ENCODE measurements at places on chromosomes 4 and X. TPM values are rescaled to one million over a fixed set of nuclear protein-coding genes. Genes with fewer than 3 reads are reported as not detected.

DNA sequence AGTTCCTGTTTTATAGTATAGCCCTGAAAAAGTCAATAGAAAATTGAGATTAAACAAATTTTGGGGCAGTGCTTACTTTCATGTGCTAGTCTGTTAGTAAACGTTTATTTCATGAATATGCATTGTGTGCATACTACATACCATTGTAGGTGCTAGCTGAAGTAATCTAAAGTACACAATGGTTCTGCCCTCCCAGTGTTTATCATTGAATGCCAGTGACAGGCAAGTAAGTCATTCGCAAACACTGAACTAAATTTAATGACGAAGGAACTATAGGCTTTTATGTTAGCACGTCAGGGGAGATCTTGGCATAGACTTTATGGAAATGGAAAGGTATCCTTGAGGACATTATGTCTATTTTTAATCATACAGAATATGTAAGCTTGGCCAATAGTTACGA, 426.9 kb upstream of the EPHA5 start:
- DNase-seq, result peak; percentile 5

- no peak for DNase-seq
These were observed 153.2 kb upstream of the RPL34 start for GRCh38 chr4:108466936-108467902.

GRCh38 chr4:10687526-10687925, 3.0 kb upstream of the CLNK start:
- no peak for DNase-seq

Gene ZXDA
- not detected for total RNA-seq

Gene METTL14
- total RNA-seq, result 18.3 TPM

DNA sequence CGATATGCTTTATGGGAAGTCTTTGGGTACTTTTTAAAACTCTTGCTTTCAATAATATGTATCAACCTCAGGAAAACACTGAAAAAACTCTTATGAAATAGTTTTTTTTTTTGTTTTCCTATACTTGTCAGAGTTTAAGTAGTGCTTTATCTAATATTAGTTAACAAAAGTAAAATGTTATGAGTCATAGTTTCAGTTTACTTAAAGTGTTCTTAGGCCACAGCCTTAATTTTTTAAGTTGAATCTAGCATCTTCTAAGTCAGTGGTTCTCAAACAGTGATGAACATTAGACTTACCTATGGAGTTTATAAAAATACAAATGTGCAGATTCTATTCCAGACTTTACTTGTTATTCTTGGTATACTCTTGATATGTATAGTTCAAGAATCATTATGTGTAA, 26.3 kb upstream of the ADGRL3 start:
- DNase-seq, result no peak

- no peak for DNase-seq
These were observed 2.0 kb downstream of the SMIM14 start for GRCh38 chr4:39636531-39637184.

Gene CFP
- total RNA-seq, result not detected

DNA sequence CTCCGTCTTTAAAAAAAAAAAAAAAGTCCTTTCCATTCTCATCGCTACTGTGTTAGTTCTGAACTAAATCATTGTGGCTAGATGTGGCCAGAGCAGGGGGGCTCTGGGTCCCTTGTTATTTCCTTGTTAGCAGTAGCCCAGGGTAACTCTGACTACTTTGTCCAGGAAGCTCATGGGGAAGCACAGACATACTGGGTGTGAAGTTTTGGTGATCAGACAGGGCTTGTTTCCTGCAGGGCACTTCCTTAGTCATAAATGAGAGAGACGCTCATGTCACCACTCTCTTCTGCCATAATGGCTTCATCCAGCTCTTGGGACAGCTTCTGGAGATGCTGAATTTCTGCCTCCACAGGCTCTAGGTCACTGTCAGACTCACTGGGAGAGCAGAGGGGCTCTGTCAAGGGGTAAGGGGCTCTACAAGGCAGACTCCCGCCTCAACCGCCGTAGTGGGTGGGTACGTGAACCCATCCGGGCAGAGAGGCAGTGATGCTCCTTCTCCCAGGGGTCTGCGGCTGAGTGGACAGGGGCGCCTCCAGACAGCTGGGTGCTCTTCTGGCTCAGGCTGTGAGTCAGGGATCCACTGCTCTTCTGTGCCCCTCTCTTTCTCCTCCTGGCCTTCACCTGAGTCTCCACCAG, 12.9 kb downstream of the STIM2 start:
- no peak for DNase-seq

Gene PDZD11
- 38.8 TPM for total RNA-seq

Gene IL21
- total RNA-seq, result not detected

Gene PRRG3
- total RNA-seq, result 0.20 TPM

Gene SLC9B1
- total RNA-seq, result not detected

Gene P2RY4
- total RNA-seq, result 0.87 TPM

DNA sequence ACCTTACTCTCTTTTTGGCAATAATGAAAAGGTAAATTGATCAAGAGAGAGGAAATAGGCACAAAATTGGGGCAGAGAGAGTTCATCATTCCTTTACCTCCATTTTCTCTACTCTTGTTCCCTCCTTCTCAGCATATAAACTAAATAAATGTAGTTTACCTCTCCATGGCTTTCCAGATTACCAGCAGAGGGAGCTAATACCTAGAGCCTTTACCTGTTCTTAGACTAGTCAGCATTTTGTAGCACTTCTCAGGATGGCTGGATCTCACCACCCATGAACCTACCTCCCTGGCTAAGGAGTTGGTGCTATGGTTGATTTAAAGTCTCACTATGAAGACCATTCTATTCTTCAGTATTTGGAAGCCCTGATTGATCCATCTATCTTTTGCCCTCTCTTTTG, 15.7 kb downstream of the OFD1 start:
- DNase-seq, result peak; percentile 38

Gene TSPAN7
- total RNA-seq, result 12.3 TPM

- DNase-seq, result no peak
These were observed 118.5 kb downstream of the GLUD2 start for GRCh38 chrX:121165930-121166359.

GRCh38 chrX:140572724-140573123, 67.9 kb upstream of the SOX3 start:
- peak; percentile 52 for DNase-seq

Measured in hepatocyte (in vitro differentiated cells).